ENCODE measurements at places on chromosomes 11 and 22. TPM values are rescaled to one million over a fixed set of nuclear protein-coding genes. Genes with fewer than 3 reads are reported as not detected.

- no peak for DNase-seq
Measured at GRCh38 chr11:82858556-82859091, 41.6 kb downstream of the PRCP start.

- DNase-seq, result no peak
Measured at GRCh38 chr11:111983187-111983986, 41.8 kb upstream of the DLAT start.

DNA sequence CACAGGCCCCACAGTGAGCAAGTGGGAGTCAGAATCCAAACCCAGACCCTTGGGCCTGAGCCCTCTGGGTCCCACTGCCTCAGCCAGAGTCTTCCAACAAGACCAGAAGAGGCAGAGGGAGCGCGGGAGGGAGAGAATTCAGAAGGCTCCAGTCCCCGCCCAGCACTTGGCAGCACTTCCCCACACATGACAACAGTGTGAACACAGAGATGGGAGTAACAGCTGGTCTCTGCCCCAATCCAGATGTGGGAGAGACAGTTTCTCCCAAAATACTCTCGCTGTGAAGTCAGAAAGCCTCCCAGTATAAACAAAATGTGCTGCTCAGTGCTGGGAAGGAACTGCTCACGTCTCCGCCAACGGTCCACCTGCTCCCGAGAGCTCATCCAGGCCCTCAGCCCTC, 219.9 kb downstream of the MN1 start:
- DNase-seq, result no peak

GRCh38 chr22:43148581-43148980, 2.8 kb upstream of the TSPO start:
- DNase-seq, result peak; percentile 42

- peak; percentile 61 for DNase-seq
Measured at GRCh38 chr11:14904745-14905103, 12.7 kb upstream of the CYP2R1 start.

DNA sequence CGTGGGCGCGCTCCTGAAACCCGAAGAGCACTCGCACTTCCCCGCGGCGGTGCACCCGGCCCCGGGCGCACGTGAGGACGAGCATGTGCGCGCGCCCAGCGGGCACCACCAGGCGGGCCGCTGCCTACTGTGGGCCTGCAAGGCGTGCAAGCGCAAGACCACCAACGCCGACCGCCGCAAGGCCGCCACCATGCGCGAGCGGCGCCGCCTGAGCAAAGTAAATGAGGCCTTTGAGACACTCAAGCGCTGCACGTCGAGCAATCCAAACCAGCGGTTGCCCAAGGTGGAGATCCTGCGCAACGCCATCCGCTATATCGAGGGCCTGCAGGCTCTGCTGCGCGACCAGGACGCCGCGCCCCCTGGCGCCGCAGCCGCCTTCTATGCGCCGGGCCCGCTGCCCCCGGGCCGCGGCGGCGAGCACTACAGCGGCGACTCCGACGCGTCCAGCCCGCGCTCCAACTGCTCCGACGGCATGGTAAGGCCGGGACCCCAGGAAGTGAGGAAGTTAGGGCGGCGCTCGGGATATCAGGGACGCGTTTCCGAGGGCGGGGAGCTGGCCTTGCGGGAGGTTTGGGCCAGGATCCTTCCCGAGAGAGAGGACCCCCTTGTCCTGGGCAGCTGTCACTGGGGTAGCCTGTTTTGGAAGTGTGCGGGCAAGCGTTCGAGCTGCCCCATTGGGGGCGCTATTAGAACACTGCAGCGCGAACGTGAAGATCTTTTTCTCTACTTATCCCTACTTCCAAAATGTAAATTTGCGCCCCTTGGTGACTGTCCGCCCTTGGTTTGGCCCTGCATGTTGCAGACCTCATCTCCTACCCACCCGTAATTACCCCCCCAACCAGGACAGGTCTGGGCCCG, 796 bp downstream of the MYOD1 start:
- DNase-seq, result no peak

GRCh38 chr22:33221568-33221967, 163.4 kb upstream of the SYN3 start:
- no peak for DNase-seq

- DNase-seq, result no peak
Measured at GRCh38 chr11:64710418-64711137, 12.4 kb downstream of the NRXN2 start.

Gene NOX4
- not detected for total RNA-seq

Gene CENATAC
- total RNA-seq, result 48.1 TPM

Gene UBASH3B
- total RNA-seq, result 73.0 TPM

Gene CCDC116
- total RNA-seq, result 3.1 TPM

Gene PTDSS2
- 30.3 TPM for total RNA-seq

Gene GALNT18
- total RNA-seq, result not detected

Data from OCI-LY7 (cell line).